Right renal cortex interstitium (tissue), 3 donors: ENCODE measurements at places on chromosomes 5 and 9.

GRCh38 chr5:58266402-58266801 lies 193.5 kb downstream of the PLK2 start:
- DNase-seq: no peak

DNA sequence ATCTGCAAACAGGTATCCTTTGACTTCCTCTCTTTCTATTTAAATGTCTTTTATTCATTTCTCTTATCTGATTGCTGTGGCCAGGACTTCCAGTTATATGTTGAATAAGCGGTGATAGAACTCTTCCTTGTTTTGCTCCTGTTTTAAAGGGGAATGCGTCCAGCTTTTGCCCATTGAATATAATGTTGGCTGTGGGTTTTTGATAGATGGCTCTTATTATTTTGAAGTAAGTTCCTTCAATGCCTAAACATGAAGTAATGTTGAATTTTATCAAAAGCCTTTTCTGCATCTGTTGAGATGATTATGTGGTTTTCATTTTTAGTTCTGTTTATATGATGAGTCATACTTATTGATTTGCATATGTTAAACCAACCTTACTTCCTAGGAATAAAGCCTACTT lies 300.5 kb upstream of the CTNND2 start:
- no peak for DNase-seq

DNA sequence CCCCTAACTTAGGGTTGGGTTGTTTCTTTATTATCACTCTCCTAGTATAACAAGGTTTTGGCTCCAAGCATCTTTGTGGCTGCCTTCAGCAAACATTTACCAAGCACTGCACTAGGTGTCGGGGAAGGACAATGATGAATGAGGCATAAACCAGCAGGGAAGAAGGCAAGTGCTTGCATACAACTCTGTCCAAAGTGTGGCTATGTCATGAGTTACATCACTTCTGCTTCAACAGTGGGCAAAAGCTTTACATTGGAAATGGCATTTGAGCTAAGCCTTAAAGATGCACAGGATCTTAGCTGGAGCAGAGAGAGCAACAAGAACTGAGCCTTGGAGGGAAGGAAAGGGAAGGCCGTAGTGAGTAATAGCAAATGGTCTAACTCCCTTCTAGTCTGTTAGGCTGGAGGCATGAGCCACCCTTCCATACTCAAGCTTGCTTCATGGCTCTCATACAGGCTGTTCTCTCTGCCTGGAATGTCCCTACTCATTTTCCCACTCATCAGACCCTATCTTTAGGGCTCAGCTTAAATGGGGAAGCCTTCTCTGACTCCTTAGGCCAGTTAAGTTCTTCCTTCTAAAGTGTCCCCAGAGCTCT lies 121.8 kb downstream of the SEMA6A start:
- DNase-seq: no peak

GRCh38 chr5:176793736-176794135 lies 16.6 kb upstream of the UNC5A start:
- DNase-seq: no peak

DNA sequence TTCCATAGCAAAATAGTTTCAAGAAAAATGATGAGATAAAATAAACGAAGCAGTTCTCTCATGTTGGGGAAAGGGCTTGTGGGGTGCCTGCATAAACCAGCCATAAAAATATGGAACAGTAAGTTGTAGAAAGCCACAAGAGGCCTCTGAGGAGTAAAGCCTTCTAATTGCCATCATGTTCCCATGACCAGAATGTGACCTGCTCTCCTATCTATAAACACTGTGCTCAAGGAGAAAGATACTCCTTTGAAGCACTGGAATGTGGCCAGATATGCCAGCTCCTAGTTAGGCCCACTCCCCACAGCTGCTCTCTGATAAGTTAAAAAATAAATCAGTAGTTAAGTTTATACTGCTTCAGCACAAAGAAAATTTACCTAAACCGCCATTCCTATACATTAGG lies 65.8 kb downstream of the SETX start:
- no peak for DNase-seq

GRCh38 chr9:113673726-113674125 lies 202.4 kb upstream of the ZNF618 start:
- DNase-seq: no peak

- no peak for DNase-seq
These were observed 40.9 kb downstream of the SEC61B start for GRCh38 chr9:99262949-99263418.

DNA sequence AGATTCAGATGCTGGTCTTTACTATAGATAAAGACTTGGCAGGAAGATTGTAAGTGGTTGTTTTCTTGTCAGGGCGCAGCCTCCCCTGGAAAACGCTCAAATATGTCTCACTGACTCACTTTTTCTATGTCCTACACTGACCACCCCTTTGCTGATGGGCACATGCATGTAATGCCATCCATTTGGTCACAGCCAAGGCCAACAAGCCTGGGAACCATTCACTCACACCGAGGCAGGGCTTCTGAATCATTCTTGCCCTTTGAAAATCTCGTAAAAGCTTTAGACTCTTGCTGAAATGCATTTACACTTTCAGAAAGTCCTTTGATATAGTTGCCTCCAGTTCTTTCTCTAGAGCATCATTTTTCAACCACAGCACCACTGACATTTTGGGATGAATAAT lies 249.4 kb downstream of the ACTL7B start:
- DNase-seq: no peak

DNA sequence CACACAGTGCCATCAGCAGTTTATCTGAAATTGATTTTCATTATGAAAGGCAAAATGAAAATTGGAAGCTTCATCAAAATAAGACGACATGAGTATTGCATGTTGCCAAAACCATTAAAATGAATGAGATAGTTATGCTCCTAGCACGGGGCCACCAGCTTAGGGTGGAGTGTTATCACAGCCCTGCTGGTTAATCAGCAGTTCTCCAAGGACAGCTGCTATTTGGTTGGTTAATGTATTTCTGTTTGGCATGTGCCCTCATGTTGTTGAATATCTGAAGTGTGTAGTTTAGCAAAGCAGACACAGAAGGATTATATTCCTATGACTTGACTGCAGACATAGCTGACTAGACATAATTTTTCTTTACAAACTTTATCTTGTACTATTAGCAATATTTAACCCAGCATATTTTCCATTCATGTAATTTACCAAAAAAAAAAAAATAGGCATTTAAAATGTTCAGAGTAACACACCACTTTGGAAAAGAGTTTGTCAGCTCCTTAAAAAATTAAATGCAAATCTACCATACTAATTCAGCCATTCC lies 98.6 kb upstream of the PIK3R1 start:
- DNase-seq: no peak
